ENCODE measurements at places on chromosomes 6 and 20.
A peak's percentile ranks its signal among the peaks of the same experiment; 100 is the strongest.

DNA sequence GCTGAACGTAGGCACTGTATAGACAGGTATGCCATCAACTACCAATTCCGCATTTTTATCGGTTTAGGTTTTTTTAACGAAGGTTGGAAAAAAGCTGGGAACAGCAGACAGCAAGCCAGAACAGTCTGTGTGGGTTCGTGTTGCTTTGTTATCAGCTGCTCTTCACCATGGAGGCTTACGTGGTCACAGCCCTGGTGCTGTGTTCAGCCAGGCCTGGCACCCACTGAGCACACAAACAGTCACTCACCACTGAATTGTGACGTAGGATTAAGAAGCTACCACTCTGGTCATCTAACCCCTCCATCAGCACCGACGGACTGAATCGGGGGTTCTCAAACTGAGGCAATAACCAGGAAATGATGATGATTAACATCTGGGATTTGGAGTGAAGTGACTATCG is 13.2 kb downstream of the FAM210B start:
- peaks cover 13% of the 10 kb centered on the region for H3K4me1 ChIP-seq
- H3K27ac ChIP-seq, result no peak overlapping the region
- no peak overlapping the region for H3K4me3 ChIP-seq
- H3K27me3 ChIP-seq, result no peaks in the 10 kb centered on the region

DNA sequence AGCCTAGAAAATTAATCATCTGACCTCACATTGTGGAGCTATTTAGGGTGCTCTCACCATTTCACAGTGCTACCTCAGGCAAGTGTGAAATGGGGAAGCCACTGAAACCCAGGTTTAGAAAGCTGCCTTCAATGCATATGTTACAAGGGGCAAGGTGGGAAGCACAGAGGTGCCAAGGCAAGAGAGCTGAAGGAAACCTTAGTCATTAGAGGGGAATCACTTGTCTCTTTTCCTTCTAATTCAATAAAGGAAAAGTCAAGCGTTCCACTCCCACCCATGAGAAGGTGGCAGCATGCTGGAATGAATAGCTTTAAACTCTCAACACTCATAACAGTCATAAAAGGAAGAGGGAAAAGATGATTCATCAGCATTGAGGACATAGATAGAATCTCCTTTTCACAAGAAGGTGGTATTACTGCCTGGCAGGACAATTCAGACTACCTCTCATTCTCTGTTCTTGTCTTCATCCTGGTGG is 251.9 kb upstream of the IRAK1BP1 start:
- DNase-seq, result peak; percentile 39
- H3K27ac ChIP-seq, result no peak overlapping the region
- H3K4me3 ChIP-seq, result no peak overlapping the region
- H3K4me1 ChIP-seq, result no peaks in the 10 kb centered on the region
- H3K27me3 ChIP-seq, result no peaks in the 10 kb centered on the region
- H3K36me3 ChIP-seq, result no peaks in the 10 kb centered on the region

DNA sequence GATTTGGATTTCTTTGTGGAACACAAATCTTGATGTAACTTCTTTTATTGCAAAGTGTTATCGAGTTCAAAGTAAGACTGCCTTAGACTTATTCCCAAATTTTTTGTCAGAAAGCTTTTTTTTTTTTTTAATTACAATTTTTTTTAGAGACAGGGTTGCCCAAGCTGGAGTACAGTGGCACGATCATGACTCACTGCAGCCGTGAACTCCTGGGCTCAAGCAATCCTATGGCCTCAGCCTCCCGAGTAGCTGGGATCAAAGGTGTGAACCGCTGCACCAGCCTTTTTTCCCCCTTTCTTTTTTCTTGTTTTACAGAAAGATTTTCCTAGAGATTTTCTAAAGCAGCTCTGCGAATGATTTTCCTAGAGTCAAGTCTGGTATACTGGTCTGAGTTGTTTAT is 2.8 kb downstream of the RIOK1 start:
- no peaks in the 10 kb centered on the region for H3K27me3 ChIP-seq
- H3K4me1 ChIP-seq, result peaks cover 20% of the 10 kb centered on the region
- no peak overlapping the region for H3K27ac ChIP-seq

DNA sequence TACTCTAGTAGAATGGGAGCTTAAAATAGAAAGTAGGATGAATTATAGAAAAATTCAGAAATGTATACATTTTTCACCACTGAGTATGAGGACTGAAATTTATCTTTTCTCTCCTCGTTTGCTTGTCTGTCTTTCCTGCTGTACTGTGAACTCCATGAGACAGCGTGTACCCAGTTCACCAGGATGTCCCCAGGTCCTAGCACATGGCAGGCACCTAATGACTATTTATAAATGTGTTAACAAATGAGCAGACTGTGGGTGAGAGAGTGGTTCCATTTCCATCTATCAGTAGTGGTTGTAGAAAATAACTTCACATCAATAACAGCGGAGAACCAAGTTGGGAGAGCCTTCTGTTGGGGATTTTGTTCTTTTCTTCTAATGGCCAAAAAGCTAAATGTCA is 106.3 kb downstream of the NUS1 start:
- DNase-seq, result no peak
- no peaks in the 10 kb centered on the region for H3K4me1 ChIP-seq
- no peak overlapping the region for H3K4me3 ChIP-seq
- no peak overlapping the region for H3K27ac ChIP-seq
- H3K27me3 ChIP-seq, result peaks cover 22% of the 10 kb centered on the region
- H3K36me3 ChIP-seq, result no peaks in the 10 kb centered on the region

- H3K4me1 ChIP-seq, result no peaks in the 10 kb centered on the region
- no peaks in the 10 kb centered on the region for H3K36me3 ChIP-seq
- no peak overlapping the region for H3K27ac ChIP-seq
- no peak for DNase-seq
- no peaks in the 10 kb centered on the region for H3K27me3 ChIP-seq
Observed at GRCh38 chr6:26254724-26255123, 110.3 kb upstream of the BTN3A2 start.

DNA sequence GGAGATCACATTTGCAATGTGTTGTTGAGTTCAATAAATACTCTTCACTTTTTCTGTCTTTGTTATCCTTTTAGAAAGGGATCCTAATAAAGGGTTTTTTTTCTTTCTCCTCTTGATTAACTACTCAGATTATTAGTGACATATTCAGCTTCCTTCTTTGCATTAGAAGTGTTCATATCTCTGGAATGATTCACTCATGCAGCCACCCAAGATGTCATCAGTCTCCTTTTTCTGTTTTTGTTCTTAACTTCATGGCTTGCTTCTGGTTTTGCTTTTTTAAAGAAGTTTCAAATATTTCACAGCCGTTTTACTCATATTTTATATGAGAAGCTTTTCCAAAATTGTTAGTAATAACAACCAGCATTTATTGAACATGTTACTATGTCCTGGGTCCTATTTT is 187.6 kb downstream of the TMEM242 start:
- H3K4me3 ChIP-seq, result no peak overlapping the region
- no peaks in the 10 kb centered on the region for H3K4me1 ChIP-seq
- no peak for DNase-seq
- no peak overlapping the region for H3K27ac ChIP-seq

GRCh38 chr6:44606504-44606903 is 219.0 kb downstream of the CDC5L start:
- no peak overlapping the region for H3K27ac ChIP-seq
- DNase-seq, result no peak
- H3K27me3 ChIP-seq, result no peaks in the 10 kb centered on the region
- H3K4me1 ChIP-seq, result no peaks in the 10 kb centered on the region
- no peaks in the 10 kb centered on the region for H3K36me3 ChIP-seq

DNA sequence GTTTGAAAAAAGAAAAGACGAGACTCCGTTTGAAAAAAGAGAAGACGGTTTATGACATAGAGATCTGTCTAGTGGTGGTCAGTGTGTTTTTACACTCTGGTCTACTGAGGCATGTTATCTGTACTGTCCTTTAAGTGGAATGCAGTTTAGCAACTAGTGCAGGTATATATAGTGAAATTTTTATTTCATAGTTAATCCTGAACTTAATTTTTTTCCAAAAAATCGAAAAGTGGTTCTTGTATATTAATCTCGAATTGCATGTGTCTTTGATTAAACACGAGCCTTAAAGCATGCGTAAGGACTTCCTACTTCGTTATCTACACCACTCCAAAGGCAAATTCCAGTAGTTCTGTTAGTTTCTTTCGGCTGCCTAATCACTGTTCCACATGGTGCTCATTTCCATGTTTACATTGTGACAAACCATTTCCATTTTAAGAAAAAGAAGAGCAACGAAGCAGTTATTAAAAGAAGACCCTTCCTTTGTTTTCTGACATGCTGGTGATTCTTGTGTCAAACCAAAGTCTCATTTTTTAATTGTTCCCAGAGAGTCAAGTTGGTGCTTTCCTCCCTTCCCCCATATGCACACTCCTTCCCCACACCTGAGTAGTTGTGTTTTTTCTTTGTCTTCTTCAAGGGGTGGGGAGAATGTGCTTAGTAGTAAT is 2.3 kb downstream of the SNX9 start:
- H3K4me1 ChIP-seq, result peaks cover 6% of the 10 kb centered on the region
- H3K4me3 ChIP-seq, result peak overlapping the region; percentile 83
- H3K27ac ChIP-seq, result peak overlapping the region; percentile 60
- peaks cover 3% of the 10 kb centered on the region for H3K36me3 ChIP-seq

- peaks cover 19% of the 10 kb centered on the region for H3K4me1 ChIP-seq
- H3K27ac ChIP-seq, result no peak overlapping the region
- no peaks in the 10 kb centered on the region for H3K36me3 ChIP-seq
- H3K27me3 ChIP-seq, result no peaks in the 10 kb centered on the region
Observed at GRCh38 chr6:15476631-15477380, 186.0 kb downstream of the DTNBP1 start.

DNA sequence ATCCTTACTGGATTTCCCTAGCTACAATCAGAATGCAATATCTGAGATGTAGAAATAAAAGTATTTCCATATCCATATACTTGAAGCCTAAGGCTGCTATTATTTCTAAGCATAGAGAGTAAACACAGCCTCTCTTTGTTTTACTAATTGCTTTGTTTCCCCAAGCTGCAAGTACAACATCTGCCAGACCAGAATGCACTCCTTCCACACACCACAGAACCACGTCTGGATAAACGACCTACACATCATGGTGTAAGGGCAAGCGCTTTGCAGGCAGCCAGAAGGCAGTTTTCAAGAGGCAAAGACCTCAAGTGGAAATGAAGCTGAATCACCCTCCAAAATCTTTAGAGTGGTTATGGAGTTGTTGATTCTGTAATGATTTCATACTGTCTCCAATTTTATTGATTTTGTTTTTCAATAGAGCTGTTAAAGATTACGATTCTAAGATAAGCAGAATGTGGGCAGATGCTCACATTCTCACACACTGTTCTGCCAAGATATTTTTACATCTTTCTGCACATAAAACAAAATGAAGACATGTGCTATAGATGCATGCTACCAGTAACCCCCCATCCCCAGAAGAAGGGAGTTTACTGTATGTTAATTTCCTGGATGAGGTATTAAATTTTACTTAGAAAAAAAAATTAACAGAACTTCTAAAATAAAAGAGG is 88.8 kb downstream of the THEMIS start:
- 0 out of 2 replicates have a peak, but pooled peaks cover 11% of the 10 kb centered on the region for H3K27me3 ChIP-seq
- H3K4me1 ChIP-seq, result no peaks in the 10 kb centered on the region
- H3K4me3 ChIP-seq, result no peak overlapping the region
- no peaks in the 10 kb centered on the region for H3K36me3 ChIP-seq
- no peak overlapping the region for H3K27ac ChIP-seq

DNA sequence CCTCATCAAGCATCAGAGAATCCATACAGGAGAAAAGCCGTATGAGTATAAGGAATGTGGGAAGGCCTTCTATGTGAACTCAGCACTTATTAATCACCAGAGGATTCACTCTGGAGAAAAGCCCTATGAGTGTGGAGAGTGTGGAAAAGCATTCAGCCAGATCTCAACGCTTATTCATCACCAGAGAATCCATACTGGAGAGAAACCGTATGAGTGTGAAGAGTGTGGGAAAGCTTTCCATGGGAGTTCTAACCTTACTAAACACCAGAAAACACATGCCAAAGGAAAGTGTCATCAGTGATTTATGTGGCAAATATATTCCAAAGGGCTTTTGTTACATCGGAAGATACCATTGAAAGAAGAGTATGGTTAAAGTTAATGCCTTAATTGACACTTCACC is 25.4 kb downstream of the ZKSCAN8 start:
- no peaks in the 10 kb centered on the region for H3K27me3 ChIP-seq
- no peaks in the 10 kb centered on the region for H3K36me3 ChIP-seq
- no peak overlapping the region for H3K4me3 ChIP-seq
- peak overlapping the region; percentile 42 for H3K27ac ChIP-seq
- H3K4me1 ChIP-seq, result 0 out of 2 replicates have a peak, but pooled peaks cover 5% of the 10 kb centered on the region

DNA sequence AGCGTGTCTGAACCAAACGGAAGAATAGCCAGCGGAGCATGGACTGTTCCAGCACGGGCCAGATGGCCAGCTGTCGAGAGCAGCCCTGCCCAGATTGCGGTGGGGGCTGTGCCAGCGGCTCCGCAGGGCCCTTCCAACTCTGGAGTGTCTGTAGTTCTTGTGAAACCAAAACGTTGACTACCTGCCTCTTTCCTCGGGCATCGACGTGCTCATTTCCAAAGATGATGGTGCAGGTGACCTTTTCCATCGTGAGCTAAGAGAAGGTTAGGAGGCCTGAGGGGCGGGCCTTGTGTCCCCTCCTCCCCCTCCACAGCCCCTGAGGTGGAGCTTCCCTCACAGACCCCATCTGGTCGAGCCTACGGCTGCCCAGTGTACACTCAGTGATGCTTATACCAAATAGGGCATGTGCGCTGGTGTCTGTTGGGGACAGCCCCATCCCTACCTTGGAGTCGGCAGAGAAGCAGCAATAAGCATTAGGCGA is 12.9 kb upstream of the C20orf144 start:
- no peak for DNase-seq
- no peaks in the 10 kb centered on the region for H3K27me3 ChIP-seq
- H3K4me1 ChIP-seq, result peaks cover 41% of the 10 kb centered on the region
- peaks cover 15% of the 10 kb centered on the region for H3K36me3 ChIP-seq
- H3K27ac ChIP-seq, result no peak overlapping the region
- no peak overlapping the region for H3K4me3 ChIP-seq

GRCh38 chr6:150403458-150404246 is 34.8 kb downstream of the IYD start:
- H3K27ac ChIP-seq, result peak overlapping the region; percentile 42
- peak; percentile 85 for DNase-seq
- peaks cover 13% of the 10 kb centered on the region for H3K4me1 ChIP-seq
- H3K27me3 ChIP-seq, result no peaks in the 10 kb centered on the region
- H3K36me3 ChIP-seq, result no peaks in the 10 kb centered on the region

GRCh38 chr6:142462260-142462659 is 160.5 kb downstream of the ADGRG6 start:
- no peak overlapping the region for H3K4me3 ChIP-seq
- H3K27ac ChIP-seq, result no peak overlapping the region
- no peaks in the 10 kb centered on the region for H3K4me1 ChIP-seq
- DNase-seq, result no peak
- no peaks in the 10 kb centered on the region for H3K36me3 ChIP-seq

- no peaks in the 10 kb centered on the region for H3K27me3 ChIP-seq
- H3K4me3 ChIP-seq, result no peak overlapping the region
- peak; percentile 66 for DNase-seq
- H3K36me3 ChIP-seq, result no peaks in the 10 kb centered on the region
- 0 out of 2 replicates have a peak overlapping the region, but pooled peaks have one; percentile 8 for H3K27ac ChIP-seq
Observed at GRCh38 chr6:13729891-13730290, 18.3 kb upstream of the RANBP9 start.
